Right renal cortex interstitium (tissue), 3 donors: ENCODE measurements at places on chromosomes 7 and 10. TPM values are rescaled to one million over a fixed set of nuclear protein-coding genes. Genes with fewer than 3 reads are reported as not detected.

Gene SLC13A4
- 1.4 TPM for polyA plus RNA-seq

DNA sequence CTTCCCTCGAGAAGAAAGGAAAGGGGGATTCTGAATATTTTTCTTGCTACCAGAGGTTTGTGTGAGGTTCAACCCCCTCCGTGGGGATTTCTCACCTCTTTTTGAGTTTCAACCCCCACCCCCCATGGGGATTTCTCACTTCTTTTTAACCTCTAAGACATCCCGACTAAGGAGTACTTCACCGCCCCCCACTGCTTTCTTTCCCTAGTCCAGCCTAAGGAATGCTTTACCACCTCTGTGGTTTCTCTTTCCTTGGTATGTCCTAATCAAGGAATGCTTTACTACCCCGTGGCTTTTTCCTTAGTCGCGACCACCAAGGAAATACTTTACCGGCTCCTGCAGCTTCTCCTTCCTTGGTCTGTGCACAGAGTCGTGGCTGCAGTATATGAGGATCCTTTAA, 149.4 kb downstream of the LYZL1 start:
- no peak for DNase-seq

- DNase-seq: peak; percentile 89
These were observed at the start of gene EIF4H for GRCh38 chr7:74173866-74174605. Gene EIF4H (plus strand): TSS chr7:74174356. CDS start chr7:74174384, 28 bp downstream.

Gene ENTPD1
- polyA plus RNA-seq: 22.2 TPM

- no peak for DNase-seq
These were observed 2.9 kb upstream of the ZNF467 start for GRCh38 chr7:149776289-149776688.

DNA sequence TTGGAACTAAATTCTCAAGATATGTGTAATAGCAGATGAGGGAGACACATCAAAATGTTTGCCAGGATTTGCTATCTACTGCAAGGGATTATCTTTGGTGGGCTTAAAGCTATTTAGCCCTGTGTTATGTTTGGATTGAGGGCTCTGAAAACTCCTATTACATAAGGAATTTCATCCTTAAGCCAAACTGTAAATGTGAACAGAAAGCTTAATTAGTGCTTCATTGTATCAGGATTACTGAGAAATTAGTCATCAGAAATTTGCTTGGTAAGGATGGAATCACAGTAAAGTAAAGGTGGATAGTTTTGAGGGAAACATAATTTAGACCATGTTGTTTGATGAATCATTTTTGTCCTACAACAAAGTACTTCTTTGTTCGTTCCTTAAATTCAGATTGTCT, 8.3 kb downstream of the ANKRD7 start:
- DNase-seq: no peak

Gene SYPL1
- 159 TPM for polyA plus RNA-seq

Gene TFR2
- 0.78 TPM for polyA plus RNA-seq

Gene SPACDR
- polyA plus RNA-seq: 0.82 TPM

DNA sequence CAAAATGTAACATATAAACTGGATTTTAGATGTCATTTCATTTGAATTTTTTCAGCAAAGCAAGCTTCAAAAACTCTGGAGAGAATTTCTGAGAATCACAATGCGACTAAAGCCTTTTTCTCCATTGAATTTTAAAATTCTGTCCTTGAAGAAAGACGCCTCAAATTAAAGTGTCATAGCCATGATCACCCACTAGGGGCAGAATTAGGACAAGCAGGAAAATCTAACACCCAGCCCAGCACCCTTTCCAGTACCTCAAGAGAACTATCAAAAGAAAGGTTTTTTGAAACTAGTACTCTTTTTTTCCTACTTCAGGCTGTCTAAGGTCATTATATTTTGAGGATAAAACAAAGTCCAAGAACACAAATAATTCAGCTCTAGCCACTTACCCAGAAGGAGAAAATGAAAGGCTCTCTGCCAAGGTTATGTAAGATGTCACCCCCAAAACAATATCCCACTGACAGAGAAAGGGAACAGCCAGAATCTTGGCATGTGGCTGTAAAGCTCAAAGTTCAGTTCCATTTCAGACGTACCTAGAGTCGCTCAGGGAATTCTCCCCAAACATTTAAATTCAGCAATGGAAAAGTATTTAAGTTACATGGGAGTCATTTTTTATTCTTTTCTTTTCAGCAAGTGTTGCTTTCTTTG, 299.4 kb downstream of the SNX13 start:
- no peak for DNase-seq

- DNase-seq: no peak
These were observed 25.1 kb downstream of the SGCE start for GRCh38 chr7:94630855-94631254.

- no peak for DNase-seq
These were observed 318.6 kb downstream of the PTEN start for GRCh38 chr10:88181902-88182600.

DNA sequence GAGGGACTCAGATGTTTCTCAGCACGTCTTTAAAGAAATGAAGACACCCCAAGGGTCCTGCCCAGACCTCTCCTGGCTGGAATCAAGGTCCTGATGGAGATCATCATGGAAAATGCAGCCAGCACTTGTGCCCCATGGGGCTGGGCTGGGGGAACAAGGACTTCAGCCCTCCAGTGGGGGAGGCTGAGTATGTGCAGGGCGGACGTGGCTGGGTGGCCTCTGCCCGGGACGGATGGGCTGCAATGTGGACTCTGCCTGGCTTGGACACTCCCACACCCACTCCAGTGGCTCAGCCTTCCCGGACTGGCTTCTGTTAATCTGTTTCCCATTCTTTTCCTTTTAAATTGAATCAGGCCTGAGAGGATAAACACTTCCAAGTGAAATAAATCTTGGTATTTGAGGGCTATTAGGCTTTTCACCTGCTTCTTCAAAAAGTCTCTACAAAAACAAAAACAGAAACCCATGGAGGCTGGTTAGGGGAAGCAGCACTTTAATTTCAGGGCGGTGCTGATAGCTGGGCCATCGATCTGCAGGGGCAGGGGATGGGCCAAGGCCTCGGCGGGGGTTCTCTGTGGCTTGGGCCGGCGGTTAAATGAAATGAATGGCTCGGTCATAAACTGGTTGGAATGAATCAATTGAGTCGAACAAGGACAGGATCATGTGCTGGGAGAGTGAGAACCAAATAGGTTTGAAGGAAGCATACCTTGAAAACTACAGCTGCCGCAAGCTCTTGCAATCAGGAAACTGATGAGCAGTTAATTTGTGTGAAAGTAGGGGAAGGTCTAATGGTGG, 51.4 kb downstream of the ADARB2 start:
- DNase-seq: no peak

GRCh38 chr7:112084520-112084971, 121.7 kb downstream of the DOCK4 start:
- no peak for DNase-seq

DNA sequence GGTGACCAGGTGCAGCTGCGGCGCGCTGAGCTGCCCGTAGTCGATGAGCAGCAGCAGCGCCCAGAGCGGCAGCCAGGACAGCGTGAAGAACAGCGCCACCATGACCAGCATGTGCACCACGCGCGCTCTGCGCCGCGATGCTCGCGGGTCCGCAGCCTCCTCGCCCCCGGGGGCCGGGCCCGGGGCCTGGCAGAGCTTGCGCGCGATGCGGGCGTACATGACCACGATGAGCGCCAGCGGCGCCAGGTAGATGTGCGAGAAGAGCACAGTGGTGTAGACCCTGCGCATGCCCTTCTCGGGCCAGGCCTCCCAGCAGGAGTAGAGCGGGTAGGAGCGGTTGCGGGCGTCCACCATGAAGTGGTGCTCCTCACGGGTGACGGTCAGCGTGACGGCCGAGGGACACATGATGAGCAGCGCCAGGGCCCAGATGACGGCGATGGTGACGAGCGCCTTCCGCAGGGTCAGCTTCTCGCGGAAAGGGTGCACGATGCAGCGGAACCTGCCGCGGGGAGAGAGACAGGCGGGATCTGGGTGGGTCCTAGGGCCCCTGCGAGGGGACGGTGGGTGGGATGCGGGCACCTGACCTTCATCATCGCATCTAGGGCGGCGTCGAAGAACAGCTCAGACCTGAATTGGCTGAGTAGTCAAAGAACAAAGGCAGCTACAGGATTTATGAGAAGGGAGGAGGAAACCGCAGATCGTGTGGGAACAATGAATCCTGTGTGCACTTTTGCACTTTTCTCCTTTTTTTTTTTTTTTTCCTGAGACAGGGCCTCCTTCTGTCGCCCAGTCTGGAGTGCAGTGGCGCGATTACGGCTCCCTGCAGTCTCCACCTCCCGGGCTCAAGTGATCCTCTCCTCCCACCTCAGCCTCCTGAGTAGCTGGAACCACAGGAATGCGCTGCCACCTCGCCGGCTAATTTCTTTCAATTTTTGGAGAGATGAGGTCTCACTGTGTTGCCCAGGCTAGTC, 22.4 kb upstream of the PPA1 start:
- no peak for DNase-seq

Gene ODAD2
- polyA plus RNA-seq: 1.5 TPM

GRCh38 chr10:31697271-31698180, 231.1 kb downstream of the ARHGAP12 start:
- DNase-seq: no peak

Gene C10orf62
- polyA plus RNA-seq: 0.35 TPM

Gene CPN1
- 3.1 TPM for polyA plus RNA-seq
